SHP77 treated with DMSO at 0.1 percent for 48 hours (cell line): ENCODE measurements at places on chromosomes 6 and 20.
A peak's percentile ranks its signal among the peaks of the same experiment; 100 is the strongest.

DNA sequence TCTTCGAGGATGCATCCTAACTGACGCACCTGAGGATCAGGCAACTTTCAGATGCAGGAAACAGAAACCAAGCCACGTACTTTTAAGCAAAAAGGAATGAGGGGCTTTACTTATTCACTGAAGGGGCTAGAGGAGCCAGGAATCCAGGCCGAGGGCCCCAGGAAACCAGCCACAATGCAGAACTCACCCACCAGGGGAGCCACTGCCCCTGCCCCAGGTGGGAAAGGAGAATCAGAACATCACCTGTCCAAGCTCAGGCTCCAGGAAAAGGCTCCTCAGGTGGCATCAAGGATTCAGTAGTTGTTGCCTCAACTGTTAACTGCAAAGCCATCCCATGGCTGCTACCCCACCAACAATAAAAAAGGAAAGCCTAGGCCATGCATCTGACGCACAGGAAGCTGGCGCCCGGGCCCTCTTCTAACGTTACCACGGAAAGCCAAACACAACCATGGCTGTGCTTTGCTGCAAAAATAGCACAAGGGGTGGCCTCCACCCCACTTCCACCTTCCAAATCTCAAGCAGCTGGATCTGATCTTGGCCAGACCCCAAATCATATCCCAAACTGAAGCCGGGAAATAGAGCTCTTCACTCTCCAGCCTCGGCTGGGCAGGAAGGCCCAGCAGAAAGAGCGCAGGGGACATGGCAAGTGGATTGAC is 121.0 kb downstream of the PREX1 start:
- DNase-seq, result no peak

DNA sequence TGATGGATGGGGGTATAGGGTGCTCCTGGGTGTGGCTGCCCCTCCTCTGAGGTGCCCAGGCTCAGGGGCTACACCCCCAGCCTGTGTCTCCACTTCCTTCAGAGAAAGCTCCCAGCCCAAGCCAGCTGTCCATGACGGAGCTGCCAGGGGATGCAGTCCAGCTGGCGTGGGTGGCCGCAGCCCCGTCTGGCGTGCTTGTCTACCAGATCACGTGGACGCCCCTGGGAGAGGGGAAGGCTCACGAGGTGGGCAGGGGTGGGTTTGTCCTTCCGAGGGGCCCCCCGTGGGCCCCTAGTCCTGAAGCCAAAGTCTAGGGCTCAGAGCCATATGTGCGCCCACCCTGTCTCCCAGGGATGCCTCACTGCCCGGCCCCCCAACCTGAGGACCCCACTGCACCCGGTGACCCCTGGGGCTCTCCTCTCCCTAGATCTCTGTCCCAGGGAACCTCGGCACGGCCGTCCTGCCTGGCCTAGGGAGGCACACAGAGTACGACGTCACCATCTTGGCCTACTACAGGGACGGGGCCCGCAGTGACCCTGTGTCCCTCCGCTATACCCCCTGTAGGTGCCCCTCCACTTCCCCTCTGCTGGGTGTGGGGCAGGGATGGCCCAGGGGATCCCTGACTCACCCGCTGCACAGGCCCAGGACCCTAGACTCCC is 19.8 kb downstream of the COL20A1 start:
- no peak for DNase-seq

DNA sequence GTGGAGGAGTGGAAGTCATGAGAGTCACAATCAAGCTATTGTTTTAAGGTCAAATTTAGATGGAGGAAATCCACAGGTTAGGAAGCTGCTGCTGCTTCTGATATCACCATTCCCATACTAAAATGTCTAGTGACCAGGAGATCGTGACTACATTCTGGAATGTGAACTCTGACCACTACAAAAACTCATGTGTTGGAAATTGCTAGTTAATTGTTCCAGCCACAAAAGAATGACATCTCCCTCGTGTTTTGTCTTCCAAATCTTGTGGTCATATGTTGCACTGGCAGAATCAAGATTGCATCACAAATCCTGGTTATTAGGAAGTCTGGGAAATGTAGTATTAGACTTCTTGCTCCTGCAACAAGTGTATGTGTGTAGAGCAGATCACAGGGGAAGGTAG is 441.9 kb downstream of the CD109 start:
- DNase-seq, result no peak

DNA sequence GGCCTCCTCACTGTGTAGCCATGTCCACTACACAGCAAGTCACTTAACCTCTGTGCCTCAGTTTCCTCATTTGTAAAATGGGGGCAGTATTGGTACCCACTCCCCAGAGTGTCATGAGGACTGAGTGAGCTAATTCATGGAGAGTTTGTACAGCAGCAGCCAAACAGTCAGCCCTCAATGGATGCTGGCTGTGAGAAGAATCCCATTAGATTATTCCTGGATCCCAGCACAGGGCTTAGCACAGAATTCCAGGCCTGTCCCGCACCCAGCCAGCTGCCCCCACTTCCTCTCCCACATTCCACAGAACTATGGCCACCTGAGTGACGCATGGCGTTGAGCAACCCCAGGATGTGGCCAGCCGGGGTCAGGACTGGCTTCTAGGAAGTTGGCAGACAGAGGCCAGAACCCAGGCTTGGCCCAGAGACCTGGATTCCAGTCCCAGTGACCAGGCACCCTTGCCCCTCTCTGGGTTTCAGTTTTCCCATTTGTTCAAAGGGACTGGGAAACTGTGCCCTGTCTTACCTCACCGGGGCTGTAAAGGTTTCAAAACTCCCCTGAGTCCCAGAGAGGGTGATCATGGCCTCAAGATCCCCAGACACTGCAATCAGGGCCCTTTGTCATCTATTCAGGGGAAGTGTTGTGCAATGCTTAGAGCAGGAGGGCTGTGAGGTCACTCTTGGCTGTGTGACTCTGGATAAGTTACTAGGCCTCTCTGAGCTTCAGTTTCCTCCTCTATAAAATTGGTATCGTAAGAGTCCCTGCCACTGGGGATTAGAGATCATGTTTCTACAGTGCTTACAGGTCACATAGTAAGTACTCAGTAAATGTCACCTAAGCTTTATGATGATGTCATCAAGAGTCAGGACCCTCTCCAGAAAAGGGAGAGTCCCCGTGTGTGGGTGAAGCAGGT is 3.0 kb upstream of the TGM2 start:
- DNase-seq, result no peak

GRCh38 chr6:166483573-166484250 is 101.0 kb upstream of the MPC1 start:
- no peak for DNase-seq

GRCh38 chr6:137297887-137298286 is 78.7 kb upstream of the IFNGR1 start:
- DNase-seq, result no peak

- DNase-seq, result no peak
Measured at GRCh38 chr6:39312912-39313525, 1.2 kb downstream of the KCNK17 start.

GRCh38 chr20:18588574-18588933 is 700 bp downstream of the DTD1 start:
- DNase-seq, result no peak

GRCh38 chr20:44052166-44052565 is 134.8 kb downstream of the JPH2 start:
- DNase-seq, result no peak

- no peak for DNase-seq
Measured at GRCh38 chr6:63968650-63969049, 333.0 kb downstream of the PHF3 start.

DNA sequence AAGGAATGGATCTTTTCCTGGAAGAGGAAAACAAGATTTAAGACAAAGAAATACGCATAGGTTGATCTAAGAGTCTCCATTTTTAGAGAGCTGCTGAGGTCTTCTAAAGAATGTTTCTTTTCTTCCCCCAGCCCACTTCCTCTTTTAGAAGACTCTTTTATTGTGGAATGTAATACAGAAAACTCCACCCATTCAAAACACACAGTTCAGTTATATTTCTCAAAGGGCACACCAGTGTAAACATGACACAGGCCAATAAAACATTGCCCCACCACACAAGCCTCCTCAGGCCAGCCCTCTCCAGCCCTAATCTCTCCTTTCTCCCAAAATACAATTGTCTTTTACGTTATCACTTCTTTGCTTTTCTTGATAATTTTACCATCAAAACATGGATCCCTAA is 42.8 kb downstream of the SLC35B3 start:
- no peak for DNase-seq

DNA sequence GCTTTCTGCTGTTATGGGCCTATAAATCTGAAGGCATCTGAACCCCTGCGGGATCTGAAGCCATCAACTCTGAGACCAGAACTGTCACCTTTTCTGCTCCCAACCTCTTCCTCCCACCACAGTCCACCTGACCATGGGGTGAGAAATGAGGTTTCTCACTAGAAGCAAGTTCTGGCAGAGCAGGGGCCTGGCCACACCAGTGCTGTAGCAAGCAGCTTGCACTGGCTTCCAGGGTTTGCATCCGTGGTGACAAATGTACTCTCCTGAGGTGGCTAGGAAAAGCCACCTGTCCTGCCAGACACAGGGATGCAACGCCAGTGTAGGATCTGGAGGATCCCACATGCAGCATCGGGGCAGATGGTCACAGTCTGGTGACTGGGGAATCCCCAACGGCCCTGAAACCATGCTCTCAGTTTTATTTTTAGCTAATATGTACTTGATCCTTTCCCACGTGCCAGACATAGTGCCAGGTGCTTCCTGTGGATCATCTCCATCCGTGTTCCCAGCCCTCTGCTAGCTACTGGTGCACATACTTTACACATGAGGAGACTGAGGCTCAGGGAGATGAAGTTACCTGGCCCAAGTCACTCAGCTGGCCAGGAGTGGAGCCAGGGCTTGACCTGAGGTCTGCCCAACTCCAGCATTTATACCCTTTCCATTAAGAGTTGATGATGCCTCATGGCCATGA is 122.1 kb upstream of the SPACA1 start:
- DNase-seq, result no peak

GRCh38 chr6:139591075-139591865 is 216.8 kb upstream of the CITED2 start:
- DNase-seq, result no peak

DNA sequence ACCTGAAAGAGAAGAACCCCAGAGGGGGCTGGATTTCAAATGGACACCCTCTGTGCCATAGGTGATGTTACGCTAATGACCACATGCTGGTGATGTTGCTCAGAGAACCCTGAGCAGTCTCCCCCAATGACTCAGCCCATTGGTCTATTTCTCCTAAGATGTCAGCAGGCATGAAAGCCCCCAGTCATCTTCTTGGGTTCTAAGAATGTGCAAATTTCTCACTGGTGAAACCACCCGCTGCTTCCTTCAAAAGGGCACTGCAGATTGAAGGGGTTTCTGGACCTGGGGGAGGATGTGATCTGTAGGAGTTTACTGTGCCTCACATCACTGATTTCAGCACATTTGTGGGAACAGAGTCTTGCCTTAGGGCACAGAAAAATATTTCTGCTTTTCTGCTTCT is 298.4 kb upstream of the MOCS1 start:
- no peak for DNase-seq

DNA sequence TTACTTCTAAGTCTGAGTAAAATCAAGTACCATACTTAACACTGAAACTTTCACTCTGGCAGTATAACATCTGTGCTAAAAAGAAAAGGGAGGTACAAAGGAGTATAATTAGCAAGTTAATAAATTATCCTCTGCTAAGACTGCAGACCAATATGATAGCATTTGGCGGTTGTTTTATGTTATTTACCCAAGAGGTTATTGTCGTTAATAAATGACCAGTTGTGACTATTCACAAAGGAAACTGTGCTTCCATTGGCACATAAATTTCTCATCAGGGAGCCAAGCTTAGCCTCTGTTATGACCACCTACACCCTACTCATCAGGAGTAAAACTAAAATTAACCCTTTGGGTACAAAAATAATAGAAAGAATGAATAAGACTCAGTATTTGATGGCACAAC is 86.5 kb downstream of the CRYBG1 start:
- no peak for DNase-seq

DNA sequence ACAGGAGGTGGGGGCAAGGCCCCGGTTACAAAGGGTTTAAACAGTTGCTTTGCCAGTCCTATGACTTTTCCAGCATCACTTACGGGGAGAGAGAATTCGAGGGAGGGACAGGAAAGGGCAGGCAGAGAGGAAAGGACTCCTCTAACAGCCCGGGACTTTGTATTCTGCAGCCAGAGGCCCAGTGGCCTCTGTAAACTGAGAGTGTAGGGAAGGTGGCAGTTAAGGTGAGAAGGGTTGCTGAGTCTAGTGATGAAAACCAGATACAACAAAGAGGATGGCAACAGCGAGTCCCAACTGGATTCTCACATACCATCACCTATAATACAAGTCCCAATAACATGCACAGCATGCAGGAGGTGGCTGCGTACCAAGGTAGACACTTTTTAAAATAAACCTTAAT is 13.5 kb downstream of the PLAGL2 start:
- no peak for DNase-seq

DNA sequence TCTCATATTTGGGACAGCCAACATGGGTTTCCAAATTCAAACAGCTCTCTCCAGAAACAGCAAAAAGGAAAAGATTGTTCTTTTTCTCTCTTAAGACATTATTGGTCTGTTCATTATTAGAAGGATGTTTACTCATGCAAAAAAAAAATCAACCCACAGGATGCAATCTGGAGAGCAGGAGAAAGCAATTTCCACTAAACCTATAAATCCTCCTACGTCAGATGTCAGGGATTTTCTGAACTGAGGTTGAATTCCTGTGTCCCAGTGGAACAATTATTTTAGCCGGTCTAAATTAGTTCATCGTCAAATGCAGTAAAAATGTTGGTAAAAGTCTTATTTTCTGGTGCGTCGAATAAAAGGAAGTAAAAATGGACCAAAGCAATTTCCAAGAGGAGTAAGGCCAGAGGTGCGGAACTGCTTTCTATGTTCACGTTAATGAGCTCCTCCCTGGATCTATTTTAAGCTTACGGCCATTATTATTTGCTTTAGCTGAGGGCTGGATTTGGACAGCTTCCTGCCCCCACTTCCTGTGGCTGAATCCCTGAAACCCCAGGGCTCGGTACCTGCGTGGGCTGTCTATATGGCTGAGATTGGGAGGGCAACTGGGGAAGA is at the start of gene GABRR1:
Gene GABRR1 (minus strand): TSS at position 60 of the 612 bp plus-strand sequence. CDS start 36 bp downstream, at position 24.
- peak; percentile 72 for DNase-seq

DNA sequence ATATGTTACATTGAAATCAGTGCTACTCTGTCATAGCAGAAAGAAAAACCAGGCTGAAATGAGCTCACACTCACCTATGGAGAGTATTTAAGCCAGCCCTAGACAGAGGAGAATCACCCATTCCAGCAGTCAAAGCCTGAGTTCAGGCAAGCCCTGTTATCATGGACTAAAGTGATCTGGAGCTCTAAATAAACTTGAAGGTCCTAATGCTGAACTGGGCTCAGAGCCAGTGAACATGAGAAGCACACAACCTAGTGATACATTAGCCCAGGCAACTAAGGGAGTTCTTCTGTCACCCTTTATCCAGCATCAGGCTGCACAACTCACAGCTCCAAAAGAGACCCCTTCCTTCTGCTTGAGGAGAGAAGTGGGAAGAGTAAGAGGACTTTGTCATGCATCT is 425.0 kb downstream of the COL12A1 start:
- DNase-seq, result no peak
